ENCODE measurements at places on chromosomes 6 and 20. TPM values are rescaled to one million over a fixed set of nuclear protein-coding genes. Genes with fewer than 3 reads are reported as not detected.

DNA sequence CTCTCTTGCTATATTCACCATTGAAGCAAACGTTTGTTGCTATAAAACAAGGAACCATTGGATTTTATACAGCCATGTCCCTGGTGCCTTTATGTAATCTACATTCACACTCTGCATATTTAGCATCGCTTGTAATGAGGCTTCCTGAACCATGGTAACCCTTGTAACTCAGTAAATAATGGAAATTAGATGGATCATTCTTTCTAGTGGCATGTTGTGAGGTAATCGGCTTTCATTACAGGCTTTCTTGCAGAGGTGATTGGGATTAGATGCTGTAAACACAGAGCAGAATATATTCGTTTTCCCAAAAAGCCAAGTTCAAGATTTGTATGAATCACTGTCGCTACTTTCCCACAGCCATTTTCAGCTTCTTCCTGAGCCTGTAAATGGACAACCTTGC lies 36.1 kb downstream of the SMPDL3A start:
- DNase-seq: no peak

- DNase-seq: no peak
These were observed 290.7 kb downstream of the ARHGAP18 start for GRCh38 chr6:129419324-129419723.

DNA sequence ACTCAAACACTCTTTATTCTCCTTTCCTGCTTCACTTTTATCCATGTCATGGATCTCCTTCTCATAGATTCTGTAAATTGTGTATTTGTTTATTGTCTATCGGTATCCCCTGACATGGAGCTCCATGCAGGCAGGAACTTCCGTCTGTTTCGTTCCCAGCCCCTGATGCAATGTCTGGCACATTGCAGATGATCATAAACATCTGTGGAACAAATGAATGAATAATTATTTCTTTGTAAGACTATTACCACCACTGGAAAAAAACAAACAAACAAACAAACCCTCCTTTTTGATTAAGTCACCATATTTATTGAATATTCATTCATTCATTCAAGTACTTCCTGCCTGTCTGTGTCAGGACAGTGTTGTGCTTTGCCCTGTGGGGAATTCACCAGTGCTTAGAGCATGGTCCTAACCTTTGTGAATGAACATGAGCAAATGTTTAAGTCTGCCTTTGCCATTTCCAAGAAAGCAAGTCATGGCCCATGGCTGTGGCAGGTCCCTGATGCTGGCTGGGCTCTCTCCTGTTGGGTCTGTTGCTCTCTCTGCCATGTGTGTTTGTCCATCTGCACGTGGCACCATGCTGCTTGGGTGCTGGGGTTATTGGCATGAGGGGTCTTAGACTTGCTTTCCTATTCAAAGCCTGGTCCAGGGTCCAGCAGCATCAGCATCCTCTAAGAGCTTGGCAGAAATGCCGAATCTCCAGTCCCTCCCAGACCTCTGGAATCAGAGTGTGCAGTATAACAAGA lies 47.5 kb upstream of the NAA20 start:
- DNase-seq: no peak

GRCh38 chr6:142551274-142551811 lies 249.5 kb downstream of the ADGRG6 start:
- no peak for DNase-seq

GRCh38 chr6:77502981-77503380 lies 39.7 kb upstream of the HTR1B start:
- no peak for DNase-seq

- no peak for DNase-seq
These were observed 293.7 kb upstream of the TCF21 start for GRCh38 chr6:133595111-133595761.

- no peak for DNase-seq
These were observed 265.7 kb downstream of the NKAIN2 start for GRCh38 chr6:124069230-124069950.

- DNase-seq: no peak
These were observed 343.5 kb downstream of the RFPL4B start for GRCh38 chr6:112690497-112691202.

DNA sequence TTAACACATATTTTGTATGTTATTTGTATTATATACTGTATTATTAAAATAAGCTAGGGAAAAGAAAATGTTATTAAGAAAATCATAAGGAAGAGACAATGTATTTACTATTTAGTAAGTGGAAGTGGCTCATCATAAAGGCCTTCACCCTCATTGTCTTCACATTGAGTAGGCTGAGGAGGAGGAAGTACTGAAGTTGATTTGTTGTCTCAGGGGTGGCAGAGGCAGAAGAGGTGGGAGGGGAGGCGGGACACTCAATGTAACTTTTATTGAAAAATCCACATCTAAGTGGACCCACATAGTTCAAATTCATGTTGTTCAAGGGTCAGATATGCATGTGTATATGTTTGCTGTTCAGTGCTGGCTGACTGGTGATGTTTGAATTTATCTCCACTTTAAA lies 210.2 kb upstream of the CITED2 start:
- no peak for DNase-seq

GRCh38 chr6:16582446-16583143 lies 178.7 kb downstream of the ATXN1 start:
- DNase-seq: no peak

DNA sequence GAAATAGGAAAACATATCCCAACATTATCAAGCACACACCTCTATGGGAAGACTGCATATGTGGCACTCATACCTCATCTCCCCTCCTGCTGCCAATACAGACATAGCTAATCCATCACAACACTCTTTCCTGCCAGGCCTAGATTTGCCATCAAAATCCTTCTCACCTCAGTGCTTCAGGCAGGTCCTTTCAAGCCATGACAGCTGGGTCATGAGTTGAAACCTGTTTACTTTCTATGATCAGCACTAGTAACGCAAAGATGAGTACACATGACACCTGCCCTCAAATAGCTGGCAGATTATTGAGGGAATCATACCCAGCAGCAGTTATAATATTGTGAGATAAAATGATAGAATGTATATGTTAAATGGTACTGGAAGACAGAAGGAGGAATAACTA lies 183.1 kb downstream of the AIG1 start:
- DNase-seq: no peak

DNA sequence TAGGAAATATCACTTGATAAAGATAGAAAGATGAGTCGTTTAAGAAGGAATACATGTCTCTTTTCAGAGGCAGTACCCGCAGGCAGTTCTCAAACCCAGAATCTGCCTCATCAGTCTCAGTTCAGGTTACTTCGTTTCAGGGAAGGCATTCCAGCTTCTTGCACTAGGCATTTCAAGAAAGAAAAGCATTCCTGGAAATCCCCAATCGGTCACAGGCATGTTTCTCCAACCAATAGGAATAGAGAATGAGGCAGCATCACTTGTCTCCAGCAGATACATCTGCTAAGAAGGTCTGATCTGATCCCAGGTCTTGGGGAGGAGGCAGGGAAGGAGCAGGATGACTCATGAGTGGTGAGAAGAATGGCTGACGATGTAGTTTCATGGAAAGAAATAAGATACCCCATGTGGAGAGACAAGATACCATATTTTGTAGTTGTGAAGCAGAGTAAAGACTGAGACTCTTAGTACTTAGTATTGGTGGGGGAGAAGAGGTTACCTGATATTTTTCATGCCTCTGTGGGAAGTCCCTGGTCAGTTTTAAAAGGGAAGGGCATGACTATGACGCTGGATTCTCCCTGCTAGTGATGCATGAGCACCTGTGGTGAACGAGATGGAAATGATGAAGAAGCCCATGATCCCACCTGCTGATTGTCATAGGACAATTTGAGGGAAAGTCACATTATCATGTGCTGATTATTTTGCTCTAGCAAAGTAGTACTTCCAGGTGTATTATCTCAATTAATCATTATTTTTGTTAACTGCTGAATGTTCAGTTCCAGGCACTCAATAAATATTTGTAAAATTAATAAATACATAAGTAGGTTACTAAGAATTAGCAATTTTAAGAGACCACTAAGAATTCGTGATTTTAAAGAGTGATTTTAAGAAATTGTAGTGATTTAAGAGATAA lies 20.3 kb upstream of the HLA-DRB1 start:
- no peak for DNase-seq

DNA sequence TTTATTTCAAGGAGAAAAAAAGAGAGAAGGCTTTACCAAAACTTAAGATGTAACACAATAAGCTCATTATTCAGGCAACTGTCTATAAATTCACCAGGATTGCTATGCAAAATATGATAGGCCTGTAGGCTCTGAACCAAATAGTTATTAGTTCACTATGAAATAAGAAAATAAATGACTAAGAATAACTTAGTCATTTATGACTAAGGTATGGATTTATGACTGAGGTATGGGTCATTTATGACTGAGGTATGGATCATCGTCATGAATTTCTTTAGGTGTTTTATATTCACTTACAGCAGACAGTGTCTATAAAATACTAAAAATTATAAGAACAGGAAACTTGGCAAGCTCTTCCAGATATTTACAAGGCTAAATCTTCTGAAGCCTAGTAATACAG lies 52.1 kb upstream of the SNX9 start:
- DNase-seq: no peak

DNA sequence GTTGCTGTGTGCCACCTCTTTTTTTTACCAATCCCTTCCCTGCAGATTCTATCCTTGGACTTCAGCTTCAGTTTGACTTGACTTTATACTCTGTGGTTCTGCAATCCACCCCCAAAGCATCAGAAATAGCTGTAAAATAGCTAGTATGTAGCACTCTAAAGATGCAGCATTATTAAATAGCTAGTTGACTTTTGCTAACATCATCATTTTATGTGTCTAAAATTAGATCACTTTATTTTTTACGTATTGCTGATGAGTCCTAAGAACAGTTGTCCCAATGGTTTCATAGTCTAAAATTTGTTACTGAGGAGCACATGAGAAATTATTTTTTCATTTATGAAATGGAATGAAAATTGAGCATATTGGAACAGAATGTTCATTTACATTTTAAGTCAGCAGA lies 138.2 kb downstream of the NKAIN2 start:
- no peak for DNase-seq

DNA sequence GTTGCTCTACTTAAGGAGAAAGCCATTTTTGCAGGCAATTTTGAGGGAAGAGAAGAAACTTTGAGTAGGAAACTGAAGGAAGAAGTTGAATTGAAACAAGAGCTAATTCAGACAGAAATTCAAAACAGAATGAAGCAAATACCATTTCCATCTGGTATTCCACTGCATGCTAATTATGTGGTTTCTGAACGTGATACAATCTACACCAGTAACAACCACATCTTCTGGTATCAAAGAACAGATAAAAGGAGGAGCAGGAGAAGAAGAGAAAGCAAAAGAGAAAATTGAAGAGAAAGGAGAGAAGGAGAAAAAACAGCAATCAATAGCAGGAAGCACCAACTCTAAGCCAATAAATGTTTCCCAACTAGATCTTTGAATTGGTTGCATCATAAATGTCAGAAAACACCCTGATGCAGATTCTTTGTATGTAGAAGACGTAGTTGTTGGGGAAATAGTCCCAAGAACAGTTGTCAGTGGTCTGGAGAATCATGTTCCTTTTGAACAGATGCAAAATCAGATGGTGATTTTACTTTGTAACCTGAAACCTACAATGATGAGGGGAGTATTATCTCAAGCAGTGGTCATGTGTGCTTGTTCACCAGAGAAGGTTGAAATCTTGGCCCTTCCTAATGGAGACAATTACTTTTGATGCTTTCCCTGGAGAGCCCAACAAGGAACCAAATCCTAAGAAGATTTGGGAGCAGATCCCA lies 132.4 kb downstream of the MACROD2 start:
- no peak for DNase-seq

DNA sequence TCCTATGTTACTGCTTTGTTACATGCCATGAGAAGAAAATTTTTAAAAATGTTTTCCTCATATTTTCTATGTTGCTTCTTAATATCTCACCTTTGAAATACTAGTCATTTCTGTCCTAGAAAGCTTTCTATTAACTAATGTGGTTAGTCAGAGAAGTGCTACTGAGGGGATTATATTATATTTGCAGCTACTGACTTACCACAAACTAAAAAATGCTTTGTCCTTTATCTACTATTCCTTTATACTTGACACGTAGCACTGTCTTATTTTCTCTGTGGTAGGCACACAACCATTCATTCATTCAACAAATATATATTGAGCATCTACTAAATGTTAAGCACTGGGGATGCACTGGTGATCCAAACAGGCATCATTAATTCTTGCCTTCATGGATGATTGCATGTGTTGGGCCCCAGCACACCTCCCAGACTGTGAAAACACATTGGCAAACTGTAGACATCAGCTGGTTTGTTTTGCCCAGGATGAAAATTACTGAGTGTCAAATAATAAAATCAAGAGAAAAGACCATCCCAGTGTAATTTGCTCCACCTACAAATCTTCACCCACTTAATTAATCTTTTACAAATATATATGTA lies 10.7 kb upstream of the MLIP start:
- no peak for DNase-seq

DNA sequence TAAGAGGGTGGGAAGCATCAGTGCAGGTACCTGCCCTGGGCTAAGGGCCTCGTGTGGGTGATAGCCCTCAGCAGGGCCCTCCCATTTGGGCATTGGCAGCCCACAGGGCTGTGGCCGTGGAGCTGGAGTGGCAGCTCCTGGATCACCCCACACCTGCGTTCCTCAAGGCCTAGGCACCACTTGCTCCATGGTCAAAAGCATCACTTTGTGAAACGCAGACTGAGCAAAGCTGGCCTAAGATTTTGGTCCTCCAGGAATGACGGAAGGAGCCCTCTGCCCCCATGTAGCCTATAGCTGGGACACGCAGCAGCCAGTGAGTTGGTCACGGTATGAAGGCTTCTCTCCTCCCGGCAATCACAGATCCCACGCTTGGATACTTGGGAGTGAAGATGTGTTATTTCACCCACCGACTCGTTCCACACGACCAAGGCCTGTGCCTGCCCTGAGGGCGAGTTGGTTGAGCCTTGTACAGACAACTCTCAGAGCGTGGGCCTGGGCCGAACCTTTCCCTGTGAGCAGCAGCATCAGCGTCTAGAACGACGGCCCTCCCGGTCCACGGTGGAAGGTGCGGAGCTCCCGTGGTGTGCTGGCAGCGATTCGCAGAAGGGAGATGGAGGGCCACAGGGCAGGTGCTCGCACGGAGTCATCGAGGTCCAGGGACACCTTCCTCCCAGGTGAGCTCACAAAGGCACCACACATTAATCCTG lies 39.7 kb downstream of the THBS2 start:
- DNase-seq: no peak

DNA sequence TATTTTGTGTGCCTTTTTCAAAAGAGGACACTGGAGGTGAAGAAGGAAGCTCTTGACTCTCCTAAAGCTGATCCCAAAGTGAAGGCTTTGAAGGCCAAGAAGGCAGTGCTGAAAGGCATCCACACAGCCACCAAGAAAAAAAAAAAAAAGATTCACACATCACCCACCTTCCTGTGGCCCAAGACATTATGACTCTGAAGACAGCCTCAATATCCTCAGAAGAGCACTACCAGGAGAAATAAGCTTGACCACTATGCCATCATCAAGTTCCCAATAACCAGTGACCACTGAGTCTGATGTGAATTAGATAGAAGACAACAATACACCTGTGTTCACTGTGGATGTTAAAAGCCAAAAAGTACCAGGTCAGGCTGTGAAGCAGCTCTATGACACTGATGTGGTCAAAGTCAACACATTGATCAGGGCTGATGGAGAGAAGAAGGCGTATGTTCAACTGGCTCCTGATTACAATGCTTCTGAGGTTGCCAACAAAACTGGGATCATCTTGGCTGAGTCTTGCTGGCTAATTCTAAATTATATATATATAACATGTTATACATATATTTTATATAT lies 59.4 kb downstream of the PLCG1 start:
- DNase-seq: no peak

Gene GPSM3
- 5.6 TPM for total RNA-seq

Gene MUCL3
- total RNA-seq: not detected

Gene DDX43
- not detected for total RNA-seq

All from chondrocyte (in vitro differentiated cells).